SK-MEL-5 (cell line): ENCODE measurements at places on chromosomes 16 and 17.

- DNase-seq: peak; percentile 79
Measured at GRCh38 chr16:67428146-67428731, 2.7 kb upstream of the HSD11B2 start.

- no peak for DNase-seq
Measured at GRCh38 chr16:72905581-72905980, 142.3 kb downstream of the ZFHX3 start.

DNA sequence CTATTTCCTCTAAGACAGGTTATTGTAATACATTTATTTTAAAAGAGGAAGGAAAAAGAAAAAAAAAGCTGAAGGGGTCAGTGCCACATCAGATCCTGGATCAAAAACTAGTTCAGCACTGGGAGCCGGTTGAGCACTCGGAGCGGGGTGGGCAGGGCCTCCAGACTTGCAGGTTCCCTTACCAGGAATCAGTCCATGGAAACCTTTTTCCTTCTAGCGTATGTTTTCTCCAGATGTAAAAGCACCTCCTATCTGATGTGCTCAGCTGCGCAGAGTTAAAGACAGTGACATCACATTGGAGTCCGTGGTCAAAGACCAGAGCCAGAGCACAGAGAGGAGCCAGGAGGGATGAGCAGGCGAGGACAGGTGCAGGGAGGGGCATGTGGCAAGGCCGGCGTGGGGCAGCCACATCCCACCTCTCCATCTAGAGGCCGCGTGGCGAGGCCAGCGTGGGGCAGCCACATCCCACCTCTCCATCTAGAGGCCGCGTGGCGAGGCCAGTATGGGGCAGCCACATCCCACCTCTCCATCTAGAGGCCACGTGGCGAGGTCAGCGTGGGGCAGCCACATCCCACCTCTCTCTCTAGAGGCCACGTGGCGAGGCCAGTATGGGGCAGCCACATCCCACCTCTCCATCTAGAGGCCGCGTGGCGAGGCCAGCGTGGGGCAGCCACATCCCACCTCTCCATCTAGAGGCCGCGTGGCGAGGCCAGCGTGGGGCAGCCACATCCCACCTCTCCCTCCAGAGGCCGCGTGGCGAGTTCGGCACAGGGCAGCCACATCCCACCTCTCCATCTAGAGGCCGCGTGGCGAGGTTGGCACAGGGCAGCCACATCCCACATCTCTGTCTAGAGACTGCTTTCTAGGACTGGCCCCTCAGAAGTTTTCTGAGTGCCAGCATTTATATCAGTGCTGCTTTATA is 166.8 kb upstream of the CHMP6 start:
- no peak for DNase-seq

DNA sequence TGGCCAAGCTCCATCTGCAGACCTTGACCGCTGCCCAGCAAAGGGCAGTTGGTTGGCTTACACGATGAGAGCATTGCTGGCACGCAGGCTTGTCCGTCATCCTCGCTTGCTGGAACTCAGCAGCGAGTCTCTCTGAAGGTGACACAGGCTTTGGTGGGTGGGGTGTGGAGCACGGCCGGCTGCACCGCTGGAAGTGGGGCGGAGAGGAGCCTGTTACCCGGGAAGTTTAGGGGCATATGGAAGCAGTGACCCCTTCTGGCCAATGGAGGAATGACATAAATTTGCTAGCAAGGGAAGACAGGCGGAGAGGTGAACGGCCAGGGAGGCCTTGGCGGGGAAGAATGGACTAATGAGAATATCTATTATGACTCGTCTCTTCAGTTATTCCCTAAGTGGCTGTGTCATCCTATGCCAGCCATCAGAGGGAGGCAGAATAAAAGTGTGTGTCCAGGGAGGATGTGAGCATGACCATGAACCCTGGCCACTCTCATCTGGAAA is 65.9 kb upstream of the SDK2 start:
- DNase-seq: peak; percentile 90

- DNase-seq: peak; percentile 84
Measured at GRCh38 chr17:82105882-82106687, 8.0 kb upstream of the FASN start.

DNA sequence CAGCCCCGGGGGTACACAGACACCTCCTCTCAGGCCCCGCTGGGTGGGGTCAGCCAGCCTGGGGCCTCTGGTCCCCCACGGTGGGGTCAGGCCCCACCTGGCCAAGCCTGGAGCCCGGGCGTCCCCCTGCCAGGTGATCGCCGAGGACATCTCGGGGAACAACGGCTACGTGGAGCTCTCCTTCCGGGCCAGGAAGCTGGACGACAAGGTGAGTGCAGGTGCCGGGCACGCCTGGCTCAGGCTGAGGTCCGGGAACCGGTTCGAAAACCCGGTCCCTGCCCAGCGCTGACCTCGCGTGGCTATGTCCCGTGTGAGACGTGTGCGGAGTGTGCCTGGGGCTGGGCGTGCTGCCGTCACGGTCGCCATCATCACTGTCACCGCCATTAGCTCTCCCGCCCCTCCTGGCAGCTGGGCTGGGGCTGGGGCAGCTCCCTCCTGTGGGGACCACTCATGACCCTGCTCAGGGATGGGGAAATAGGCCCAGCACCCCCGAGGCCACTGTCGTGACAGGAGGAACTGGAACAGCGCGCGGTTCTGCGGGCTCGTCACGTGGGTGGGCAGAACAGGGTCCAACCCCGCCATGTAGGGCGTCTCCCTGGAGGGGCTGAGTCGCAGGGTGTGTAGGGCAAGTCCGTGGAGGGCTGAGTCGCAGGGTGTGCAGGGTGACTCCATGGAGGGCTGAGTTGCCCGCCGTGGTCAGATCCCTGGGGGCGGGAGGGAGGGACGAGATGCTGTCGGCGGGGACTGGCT is 8.5 kb downstream of the CPNE7 start:
- DNase-seq: no peak

DNA sequence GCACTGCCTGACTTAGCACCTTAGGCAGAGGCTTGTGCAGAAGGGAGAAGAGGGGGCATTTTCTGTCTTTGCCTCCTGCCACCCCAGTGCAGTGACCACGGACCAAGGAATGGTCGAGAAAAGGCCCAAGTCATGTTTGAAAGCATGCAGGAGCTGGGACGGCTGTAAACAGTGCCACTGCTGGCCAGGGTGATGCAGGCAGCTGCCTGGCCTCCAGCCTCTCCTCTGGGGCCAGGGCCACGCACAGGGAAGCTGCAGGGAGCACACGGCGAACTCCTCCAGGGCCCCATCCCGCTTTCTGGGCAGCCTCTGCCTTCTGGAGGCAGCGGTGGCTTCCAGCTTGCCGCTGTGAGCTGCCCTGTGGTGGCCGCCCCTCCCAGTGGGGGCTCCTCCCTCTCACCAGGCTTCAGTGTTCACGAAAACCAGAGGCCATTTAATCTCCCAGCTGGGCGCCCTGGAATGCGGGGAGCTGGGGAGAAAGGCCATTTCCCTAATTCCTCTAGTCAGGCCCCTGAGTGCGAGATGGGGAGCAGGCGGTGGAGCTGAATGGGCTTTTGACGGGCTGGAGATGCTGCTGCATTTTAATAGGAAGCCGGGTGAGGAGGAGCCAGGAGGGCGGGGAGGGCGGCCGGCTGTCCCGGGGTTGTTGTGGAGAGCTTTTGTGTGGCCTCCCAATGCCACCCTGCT is 28.7 kb upstream of the DNAI2 start:
- DNase-seq: no peak

DNA sequence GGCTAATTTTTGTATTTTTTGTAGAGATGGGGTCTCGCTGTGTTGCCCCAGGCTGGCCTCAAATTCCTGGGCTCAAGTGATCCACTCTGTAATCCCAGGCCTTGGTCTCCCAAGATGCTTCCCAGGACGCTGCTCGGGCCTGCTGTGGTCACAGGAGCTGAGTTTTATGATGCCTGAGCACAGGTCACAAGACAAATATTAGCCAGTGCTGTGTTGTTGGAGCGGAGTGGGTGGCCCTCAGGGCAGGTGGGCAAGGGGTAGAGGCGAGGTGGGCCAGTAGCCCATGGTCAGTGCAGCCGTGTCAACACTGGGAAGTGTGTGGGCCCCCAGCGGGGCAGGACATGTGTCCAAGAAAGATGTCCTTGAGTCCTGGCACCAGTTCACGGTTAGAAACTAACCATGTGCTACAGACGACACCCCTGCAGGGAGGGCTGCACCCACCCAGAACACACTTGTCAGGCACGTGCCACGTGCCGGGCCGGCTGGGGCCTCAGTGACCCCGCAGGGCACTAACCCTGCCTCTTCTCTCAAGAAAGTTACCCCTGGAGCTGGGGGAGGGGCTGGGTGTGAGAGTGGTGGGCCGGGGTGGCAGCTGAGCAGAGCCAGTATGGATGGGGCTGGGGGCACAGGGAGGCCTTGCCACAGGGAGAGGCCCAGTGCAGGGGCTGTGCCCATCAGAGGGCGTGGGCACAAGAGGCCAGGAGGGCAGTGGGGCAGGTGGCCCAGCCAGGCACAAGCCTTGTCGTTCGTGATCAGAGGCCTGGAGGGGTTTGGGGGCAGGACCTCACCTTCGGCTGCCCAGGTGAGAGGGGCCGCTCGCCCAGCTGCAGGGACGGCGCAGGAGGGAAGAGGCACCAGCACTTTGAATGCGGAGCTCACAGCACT is 103.1 kb upstream of the CHMP6 start:
- DNase-seq: no peak

DNA sequence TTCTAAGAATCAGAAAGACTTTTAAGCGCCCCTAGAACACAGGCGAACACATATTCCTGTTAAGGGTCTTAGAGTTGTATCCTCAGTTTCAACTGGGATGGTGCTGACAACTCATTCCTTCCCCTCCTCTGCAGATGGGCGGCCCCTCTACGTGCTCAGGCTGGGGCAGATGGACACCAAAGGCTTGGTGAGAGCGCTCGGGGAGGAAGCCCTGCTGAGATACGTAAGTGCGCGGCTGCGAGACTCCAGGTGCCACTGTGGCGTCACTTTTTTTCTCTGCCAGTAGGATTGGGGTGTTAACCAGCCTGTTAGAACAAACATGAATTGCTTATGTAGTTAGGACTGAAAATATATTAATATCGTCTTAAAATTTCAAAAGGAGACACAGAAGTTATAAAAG is 62.7 kb downstream of the SEC14L1 start:
- DNase-seq: no peak

DNA sequence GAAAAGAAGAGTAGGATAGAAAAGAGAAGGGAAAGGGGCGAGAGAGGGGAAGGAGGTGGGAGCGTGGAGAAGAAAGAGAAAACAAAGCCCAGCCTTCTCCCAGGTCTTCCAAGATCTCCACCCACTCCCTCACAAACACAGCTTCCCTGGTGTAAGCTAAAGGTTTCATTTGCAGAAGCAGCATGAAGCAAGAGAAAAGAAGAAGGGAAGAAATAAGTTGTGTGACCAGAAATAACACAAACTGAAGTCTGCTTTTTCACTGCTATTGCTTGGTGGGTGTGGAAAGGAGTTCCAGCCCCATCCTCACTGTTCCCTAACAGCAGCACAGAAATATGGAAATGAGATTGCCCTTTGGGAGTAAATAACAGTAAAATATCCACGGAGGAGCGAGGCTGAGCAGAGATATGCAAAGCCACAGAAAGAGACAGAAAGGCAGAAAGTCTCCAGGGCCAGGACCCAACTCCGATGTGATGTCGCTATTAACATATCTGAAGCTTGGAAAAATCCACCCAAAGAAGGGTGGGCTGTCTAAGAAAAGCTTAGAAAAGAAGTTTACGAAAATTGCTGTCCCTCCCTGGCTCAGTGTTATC is 10.3 kb upstream of the GAS7 start:
- DNase-seq: no peak

DNA sequence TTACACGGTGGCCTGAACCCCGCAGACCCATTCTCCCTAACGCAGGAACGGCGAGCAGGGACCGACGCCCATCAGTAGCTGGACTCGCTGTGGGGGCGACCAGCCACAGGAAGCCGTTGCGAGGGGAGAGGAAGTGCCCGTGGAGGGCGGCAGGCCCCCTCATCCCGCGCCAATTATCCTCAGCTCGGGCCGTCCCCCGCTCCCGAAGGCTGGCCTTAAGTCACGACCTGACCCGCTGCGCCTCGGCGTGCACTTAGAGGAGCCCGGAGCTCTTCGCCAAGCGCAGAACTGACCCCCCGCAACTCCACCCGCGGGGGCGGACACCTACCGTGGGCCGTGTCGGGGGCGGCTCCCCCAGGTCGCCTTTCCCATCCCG is 401 bp downstream of the ARL16 start:
- no peak for DNase-seq

DNA sequence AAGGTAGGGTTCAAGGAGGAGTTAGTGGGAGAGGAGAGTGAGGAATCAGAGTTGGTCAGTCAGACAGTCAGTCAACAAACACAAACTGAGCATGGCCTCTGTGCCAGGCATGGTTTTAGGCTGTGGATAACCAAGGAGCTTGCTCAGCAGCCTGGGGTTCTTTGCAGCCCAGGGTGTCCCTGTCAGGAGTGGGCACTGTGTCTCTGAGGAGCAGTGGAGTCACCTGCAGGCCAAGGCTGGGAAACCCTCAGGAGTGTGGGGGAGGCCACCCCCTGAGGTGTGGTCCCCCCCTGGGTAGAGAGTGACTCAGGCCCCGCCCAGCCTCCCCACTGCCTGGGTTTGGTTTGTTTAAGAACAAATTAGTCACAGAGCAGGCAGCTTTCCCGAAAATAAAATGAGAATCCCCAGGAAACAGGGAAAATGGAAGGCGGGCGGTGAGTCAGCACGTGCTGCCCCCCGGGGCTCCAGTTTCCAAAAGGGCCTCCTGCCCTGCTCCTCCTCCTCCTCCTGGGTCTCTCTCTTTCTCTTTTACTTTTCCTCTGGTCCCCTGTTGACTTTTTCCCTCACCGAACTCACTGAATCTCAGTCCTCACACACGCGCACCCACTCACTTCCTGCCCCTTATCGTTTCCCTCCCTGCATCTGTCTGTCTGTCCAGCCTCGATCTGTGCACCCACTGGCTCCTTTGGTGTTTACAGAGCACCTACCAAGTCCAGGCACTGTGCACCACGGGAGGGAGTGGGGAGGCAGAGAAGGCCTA is 44.3 kb downstream of the SOCS3 start:
- DNase-seq: no peak

GRCh38 chr16:21628121-21628726 is 24.2 kb downstream of the IGSF6 start:
- DNase-seq: no peak

DNA sequence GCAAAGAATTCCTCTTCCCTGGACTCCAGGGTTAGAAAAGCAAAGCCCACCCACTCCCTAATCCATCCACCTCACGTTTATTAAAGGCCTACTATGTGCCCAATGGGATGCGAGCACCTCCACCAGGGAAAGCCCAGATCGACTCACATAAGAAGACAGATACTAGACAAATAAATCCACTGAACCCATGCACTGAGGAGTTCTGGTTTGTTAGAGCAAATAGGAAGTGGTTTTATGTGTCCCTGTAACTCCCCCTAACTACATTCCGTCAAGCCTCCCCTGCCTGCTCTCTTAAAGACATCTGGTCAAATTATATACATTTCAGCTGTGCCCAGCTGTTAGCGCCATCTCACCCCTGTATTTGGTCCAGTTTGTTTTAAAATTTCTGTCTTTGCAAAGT is 218.5 kb upstream of the RPL38 start:
- DNase-seq: no peak

- DNase-seq: no peak
Measured at GRCh38 chr16:12110361-12111107, 134.0 kb downstream of the SNX29 start.

GRCh38 chr16:27291722-27292240 is 22.0 kb upstream of the IL4R start:
- no peak for DNase-seq
